Ovary (tissue), 10 donors: ENCODE measurements at places on chromosomes 11 and 22.

GRCh38 chr11:20278727-20279126 is 84.8 kb upstream of the HTATIP2 start:
- no peak for DNase-seq

DNA sequence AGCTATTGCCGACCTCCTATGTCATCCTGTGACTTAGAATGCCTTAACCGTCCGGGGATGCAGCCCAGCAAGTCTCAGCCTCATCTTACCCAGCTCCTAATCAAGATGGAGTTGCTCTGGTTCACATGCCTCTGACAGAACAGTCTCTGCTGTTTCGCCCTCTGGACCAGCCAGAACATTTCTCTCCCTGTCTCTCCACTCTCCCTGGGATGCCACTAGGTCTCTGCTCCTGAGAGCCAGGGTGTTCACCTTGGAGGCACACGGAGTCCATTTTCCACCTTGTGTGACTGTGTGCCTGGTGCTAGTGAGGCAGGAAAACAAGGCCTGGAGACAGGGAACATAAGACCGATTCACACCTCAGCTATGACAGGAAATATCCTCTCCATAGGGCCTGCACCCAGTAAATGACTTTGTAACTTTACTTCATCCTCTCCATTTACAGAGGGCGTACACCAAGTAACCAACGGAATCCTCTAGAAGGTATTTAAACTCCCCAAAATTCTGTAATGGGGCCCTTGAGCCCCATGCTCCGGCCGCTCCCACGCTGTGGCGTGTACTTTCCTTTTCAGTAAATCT is 16.8 kb upstream of the B4GALNT4 start:
- peak; percentile 18 for DNase-seq

- no peak for DNase-seq
Measured at GRCh38 chr11:15801616-15802015, 554.7 kb downstream of the SOX6 start.

DNA sequence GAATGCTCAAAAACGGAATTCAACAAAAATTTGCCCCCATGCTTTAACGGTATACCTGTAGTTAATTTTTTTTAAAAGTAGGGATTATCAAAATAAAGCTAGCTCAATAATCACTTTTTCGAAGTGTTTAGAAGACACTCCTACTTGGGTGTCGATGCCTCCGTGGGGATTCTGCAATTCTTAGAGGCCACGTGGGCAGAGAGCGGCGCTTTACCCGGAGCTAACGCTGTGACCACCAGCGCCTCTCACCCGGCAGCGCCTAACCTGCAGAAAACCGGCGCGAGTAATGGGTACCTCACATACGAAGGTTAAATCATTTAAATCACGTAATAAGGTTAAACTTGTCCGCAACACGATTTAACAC is 583 bp downstream of the TAF1D start:
- DNase-seq: peak; percentile 71
